ENCODE measurements at places on chromosomes 7 and 10.

DNA sequence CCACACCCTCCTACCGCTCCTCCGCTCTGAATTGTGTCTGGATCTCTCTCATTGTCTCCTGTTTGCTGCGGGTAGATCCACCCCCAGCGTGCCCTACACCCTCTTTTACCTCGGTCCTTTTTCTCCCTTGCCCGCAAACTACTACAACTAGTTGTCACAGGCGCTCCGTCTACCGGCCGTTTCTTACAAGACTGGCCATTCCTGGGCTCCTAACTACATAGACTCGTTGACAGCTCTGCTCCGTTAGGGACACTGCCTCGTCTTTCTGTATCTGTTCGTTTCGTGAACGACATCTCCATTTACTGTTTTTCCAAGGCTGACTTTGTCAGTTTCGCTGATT is 786 bp downstream of the TAF3 start:
- peak; percentile 3 for DNase-seq

GRCh38 chr7:139673230-139673629 is 104.6 kb downstream of the HIPK2 start:
- DNase-seq, result no peak

- DNase-seq, result no peak
These were observed 25.8 kb upstream of the ADRB1 start for GRCh38 chr10:114017873-114018272.

- no peak for DNase-seq
These were observed 20.3 kb downstream of the STARD3NL start for GRCh38 chr7:38198366-38198765.

- DNase-seq, result no peak
These were observed 15.4 kb downstream of the AHCYL2 start for GRCh38 chr7:129240119-129240820.

DNA sequence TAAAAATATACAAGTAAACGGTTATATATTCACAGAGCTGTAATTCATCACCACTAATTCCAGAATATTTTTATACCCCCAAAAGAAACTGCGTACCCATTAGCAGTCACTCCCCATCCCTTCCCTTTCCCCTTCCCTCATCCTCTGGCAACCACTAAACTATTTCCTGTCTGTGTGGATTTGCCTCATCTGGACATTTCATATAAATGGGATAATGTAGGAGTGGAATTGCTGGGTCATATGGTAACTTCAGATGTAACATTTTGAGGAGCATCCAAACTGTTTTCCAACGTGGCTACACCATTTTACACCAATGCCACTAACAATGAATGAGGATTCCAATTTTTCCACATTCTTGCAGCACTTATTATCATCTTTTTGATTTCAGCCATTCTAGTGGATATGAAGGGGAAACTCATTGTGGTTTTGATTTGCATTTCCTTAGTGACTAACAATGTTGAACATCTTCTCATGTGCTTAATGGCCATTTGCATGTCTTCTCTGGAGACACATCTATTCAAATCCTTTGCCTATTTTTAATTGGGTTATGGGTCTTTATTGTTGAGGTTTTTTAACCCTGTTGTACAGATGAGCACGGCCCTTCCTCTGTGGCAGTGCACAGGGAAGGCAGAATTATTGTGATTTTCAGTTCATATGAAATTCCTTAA is 79.2 kb downstream of the RBM20 start:
- DNase-seq, result no peak

DNA sequence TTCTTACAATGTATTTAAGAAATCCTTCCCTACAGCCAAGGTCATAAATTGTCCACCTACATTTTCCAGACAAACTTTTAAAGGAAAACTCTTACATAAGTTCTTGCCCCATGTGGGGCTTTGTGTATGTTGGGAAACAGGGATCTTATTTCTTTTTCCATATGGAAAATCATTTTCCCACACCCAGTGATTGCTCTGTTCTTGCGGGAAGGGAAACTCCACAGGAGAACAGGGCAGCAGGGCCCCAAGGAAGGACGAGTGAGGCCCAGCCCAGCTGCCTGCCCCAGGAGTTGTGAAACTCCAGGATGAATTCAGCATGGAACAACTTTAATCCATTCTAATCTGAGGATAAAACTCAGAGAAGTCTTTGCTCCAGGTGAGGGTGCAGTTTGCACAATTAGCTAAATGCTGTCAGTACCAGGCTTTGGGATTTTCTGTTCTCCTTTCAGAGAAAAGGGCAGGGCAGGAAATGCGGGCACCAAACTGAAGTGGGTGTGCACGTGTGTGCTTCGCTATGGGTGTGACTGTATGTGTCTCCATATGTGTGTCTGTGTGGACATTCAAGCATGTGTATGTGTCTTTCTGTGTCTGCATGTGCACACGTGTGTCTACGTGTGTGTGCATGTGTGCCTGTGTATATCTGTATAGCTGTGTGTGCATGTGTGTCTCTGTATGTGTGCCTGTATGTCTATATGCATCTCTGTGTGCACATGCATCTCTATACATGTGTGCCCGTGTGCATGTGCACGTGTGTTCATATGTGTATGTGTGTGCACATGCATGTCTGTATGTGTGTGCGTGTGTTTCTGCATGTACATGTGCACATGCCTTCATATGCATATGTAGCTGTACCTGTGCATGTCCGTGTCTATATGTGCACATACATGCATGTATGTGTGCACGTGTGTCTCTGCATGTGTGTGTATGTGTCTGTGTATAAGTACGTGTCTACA is 102.0 kb upstream of the FAM20C start:
- no peak for DNase-seq
